ENCODE measurements at places on chromosomes 7 and 10. TPM values are rescaled to one million over a fixed set of nuclear protein-coding genes. Genes with fewer than 3 reads are reported as not detected.

Gene RPEL1
- under 0.01 TPM for total RNA-seq

Gene NUDCD3
- total RNA-seq = 47.1 TPM

Gene ARHGEF35
- 1.1 TPM for total RNA-seq

Gene PCLO
- total RNA-seq = 0.36 TPM

Gene IFIT1B
- not detected for total RNA-seq

- no peak for DNase-seq
Observed at GRCh38 chr7:151066273-151066974, 7.0 kb downstream of the SLC4A2 start.

DNA sequence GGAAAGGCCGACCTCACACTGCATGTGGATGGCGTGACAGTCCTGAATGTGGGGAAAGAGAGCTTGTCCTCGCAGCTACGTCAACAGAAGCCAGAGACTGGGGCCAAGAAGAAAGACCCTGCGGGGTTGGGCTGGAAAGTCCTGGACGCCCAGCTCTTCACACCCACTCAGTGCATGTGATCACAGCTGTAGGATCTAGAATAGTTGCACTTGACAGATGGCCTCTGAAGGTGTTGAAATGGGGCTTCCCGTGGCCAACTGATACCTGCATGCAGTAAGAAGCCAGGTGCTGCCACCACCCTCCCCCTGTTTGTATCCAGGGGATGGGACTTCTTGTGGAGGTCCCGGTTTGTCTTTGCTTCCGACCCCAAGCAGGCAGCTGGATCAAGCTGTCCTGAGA lies 34.1 kb upstream of the OCM2 start:
- DNase-seq = no peak

DNA sequence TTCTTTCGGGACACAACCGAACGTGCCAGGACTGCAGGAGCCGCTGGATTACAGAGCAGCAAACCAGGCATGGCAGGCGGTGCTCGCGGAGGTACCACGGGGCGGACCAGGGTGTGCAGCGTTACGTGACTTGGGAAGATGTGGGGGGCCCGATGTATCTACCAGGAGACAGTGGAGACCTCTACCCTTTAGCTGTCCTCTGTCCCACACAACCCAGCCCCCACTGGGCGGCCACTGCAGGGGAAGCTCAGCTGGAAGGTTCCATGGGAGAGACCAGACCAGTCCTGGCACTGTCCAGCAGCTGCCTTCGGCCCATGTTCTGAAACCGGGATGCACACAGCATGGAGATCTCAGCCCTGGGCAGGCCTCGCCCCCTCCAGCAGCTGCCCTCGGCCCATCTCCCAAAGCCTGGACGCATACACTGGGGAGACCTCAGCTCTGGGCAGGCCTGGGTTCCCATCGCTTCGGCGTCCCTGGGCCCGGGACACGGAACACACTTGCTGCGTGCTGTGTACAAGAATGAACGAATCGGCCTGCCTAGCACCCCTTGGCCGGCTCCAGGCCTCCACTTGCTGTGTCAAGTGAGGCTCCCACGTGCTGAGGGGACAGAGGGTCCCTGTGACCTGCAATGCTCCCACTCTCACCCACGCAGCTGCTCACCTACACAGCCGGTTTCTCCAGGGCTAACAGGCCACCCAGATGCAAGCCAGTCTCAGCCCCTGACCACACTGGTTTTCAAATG lies 177.4 kb downstream of the ELFN1 start:
- no peak for DNase-seq

DNA sequence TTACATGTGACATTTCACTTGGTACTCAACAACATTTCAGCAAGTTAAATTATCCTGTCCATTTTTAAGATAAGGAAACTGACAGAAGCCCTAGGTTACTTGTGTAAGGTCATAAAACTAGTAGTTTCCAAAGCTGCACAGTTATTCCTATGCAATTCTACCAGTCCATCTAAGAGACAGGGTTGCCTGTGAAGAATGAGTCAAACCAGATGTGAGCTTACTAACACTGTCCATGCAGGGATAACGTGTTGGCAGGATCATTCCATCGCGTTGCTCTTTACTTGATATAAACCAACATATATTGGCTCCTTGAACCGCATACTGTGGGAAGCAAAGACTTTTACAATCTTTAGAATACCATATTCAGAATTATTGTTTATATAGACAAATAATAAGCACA lies 280.9 kb upstream of the HGF start:
- peak; percentile 81 for DNase-seq

DNA sequence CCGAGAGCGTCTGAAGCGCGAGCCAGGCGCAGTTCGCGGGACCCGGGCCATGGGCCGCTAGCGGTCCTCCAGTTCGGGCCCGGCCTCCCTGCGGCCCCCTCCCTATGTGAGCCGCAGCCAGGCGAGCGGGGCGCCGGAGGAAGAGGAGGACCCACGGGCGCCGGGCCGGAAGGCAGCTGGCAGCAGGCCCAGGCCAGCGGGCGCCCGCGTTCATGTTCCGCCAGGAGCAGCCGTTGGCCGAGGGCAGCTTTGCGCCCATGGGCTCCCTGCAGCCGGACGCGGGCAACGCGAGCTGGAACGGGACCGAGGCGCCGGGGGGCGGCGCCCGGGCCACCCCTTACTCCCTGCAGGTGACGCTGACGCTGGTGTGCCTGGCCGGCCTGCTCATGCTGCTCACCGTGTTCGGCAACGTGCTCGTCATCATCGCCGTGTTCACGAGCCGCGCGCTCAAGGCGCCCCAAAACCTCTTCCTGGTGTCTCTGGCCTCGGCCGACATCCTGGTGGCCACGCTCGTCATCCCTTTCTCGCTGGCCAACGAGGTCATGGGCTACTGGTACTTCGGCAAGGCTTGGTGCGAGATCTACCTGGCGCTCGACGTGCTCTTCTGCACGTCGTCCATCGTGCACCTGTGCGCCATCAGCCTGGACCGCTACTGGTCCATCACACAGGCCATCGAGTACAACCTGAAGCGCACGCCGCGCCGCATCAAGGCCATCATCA lies 1.1 kb downstream of the ADRA2A start:
- DNase-seq = no peak

DNA sequence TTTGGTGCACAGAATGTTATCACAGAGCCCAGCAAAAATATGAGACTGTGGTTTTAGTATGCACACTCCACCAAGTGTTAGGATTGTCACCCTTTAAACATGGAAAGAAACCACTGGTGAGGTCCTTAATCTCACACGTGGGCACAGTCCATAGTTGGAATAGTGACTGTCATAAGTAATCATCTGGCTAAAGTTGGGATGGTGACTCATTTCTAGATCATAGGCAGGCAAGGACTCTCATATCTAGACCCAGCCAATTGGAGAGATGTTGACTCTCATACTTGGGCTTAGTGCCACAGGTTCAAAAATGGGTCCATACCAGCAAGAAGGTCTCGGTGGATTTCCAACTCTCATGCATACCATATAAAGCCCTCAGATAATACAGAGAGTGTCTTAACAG lies 39.6 kb upstream of the ZNF680 start:
- peak; percentile 15 for DNase-seq

DNA sequence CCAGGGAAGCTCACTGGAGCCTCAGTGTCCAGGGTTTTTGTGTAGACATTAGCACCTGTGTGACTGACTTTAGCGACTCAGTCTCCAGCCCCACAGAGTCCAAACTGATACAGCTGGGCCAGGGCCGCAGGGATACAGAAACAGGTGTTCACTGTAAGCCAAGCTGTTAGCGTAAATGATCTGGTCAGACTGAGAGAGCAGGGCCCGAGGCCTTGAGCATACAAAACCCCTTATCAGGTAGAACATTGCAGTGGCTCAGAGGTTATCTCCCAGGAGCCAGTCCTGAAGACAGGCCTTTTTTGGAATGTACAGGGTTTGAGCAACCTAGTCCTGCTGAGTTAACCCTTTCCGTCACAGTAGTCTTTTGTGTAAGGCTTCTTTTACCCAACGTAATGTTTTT lies 25.0 kb downstream of the LHPP start:
- DNase-seq = no peak

DNA sequence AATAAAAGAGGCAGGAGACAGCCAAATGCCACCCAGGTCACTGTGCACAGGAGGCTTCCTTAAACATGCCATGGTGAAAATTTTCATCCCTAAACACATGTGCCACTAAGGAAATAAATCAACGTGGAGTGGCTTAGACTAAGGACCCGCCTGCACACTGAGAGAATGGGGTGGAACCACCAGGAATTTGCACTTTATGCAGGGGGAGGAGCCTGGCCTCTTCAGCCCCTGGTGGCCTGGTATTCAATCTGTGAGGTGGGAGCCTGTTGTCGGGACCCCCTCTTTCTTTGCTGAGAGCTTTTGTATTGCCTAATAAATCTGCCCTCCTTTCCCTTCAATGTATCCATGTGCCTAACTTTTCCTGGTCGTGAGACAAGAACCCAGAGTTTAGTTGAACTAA lies 204.6 kb upstream of the NRP1 start:
- no peak for DNase-seq

GRCh38 chr10:63477927-63478326 lies 12.2 kb upstream of the JMJD1C start:
- no peak for DNase-seq

DNA sequence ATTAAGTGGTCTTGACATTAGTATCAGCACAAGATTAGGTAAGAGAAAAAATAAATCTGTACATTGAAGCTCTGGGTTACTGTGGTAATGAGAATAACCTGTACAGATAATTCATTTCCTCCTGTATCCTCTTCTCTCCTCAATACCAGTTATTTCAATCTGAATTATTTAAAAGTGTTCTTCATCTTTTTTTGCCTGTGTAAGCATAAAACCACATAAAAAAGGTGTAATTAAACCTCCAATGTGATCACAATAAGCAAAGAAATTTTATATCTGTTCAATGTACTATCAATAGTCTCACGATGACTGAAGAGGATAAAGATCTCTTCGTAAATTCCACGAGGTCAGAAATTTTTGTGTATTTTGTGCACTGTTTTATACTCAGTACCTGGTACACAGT lies 1.2 kb upstream of the MYPN start:
- no peak for DNase-seq

DNA sequence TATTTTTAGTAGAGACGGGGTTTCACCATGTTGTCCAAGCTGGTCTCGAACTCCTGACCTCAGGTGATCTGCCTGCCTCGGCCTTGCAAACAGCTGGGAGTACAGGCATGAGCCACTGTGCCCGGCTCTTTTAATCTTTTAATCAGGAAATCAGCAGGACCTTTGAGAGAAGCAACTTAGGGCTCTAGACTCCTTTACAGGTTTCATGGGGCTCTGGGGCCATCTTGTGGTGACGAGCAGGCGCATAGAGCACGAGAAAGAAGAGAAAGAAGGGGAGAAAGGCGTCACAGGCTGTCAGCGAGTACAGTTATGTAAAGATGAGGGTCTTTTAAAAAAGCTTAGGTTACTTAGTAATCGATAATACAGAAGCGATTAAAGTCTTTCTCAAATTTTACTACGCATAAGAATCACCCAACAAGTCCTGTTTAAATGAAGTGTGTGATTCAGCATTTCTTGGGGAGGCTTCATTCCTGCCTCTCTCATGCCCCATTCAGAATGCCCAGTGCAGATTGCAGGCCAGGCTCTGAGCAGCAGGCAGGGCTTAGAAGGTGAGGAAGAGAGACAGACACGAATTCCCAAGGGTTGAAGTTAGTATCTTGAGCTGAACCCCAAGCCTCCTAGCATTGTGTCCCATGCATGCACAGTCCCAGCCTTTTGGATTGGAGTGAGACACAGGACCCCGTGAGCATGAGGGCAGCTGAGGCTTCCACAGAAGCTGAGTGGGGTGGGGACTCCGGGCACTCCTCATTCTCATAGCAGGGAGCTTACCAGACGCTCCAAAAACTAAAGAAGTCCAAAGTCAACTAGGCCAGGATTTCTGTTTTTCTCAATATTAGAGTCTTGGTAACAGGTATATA lies 23.6 kb upstream of the PFKP start:
- DNase-seq = peak; percentile 86

- no peak for DNase-seq
Observed at GRCh38 chr10:58517491-58518355, 5.1 kb downstream of the BICC1 start.
